Uterus (tissue), 4 donors: ENCODE measurements at places on chromosomes 7 and 10. TPM values are rescaled to one million over a fixed set of nuclear protein-coding genes. Genes with fewer than 3 reads are reported as not detected.

ZNF853 gene
- 20.7 TPM for total RNA-seq

- no peak for DNase-seq
Measured at GRCh38 chr10:110162741-110163145, 44.7 kb upstream of the MXI1 start.

TBL2 gene
- total RNA-seq = 21.5 TPM

ZNF22 gene
- 33.6 TPM for total RNA-seq

CYP3A7 gene
- total RNA-seq = not detected

NME8 gene
- total RNA-seq = not detected

- no peak for DNase-seq
Measured at GRCh38 chr10:69418052-69418752, 1.5 kb upstream of the TACR2 start.

DNA sequence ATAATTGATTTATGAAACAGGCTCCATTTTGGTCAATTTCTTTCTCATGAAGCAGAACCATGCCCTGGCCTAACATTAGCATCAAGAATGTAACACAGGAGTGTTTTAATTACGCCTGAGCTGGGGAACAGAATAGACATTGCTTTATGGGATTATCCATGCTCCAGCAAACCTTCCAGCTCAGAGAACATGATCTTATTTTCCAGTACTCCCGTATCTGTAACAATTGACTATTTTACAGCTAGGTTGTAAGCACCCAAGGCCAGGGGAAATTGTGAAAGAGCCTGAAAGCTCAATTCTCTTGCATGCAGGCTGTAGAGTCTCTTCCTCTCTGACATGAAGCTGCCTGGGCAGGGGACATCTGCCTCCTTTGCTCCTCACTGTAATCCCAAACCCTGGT, 30.8 kb upstream of the CRYGN start:
- DNase-seq = no peak
